Neural cell (in vitro differentiated cells): ENCODE measurements at places on chromosomes 3 and 15. TPM values are rescaled to one million over a fixed set of nuclear protein-coding genes. Genes with fewer than 3 reads are reported as not detected.

NKIRAS1 gene
- polyA plus RNA-seq, result 38.1 and 42.1 TPM in 2 replicates

TIGIT gene
- polyA plus RNA-seq, result 1.1 and 1.8 TPM in 2 replicates

HLTF gene
- polyA plus RNA-seq, result 108 and 164 TPM in 2 replicates

HTD2 gene
- 19.0 and 23.2 TPM in 2 replicates for polyA plus RNA-seq

DRD3 gene
- polyA plus RNA-seq, result 0.18 TPM in 1 of 2 replicates, not detected in the other

MYRIP gene
- polyA plus RNA-seq, result 0.64 and 0.76 TPM in 2 replicates

NR2E3 gene
- not detected in 2 replicates for polyA plus RNA-seq

HRG gene
- not detected in 2 replicates for polyA plus RNA-seq

PAQR9 gene
- polyA plus RNA-seq, result 0.24 and 0.28 TPM in 2 replicates

PPARG gene
- polyA plus RNA-seq, result 0.35 and 0.54 TPM in 2 replicates

AQP9 gene
- polyA plus RNA-seq, result not detected in 2 replicates

TF gene
- polyA plus RNA-seq, result 0.24 and 1.4 TPM in 2 replicates

PRICKLE2 gene
- 8.7 TPM in 2 replicates for polyA plus RNA-seq

AHSG gene
- 0.40 and 1.1 TPM in 2 replicates for polyA plus RNA-seq

GOLGA8R gene
- polyA plus RNA-seq, result 0.06 TPM in 1 of 2 replicates, not detected in the other

COPB2 gene
- 59.5 and 63.5 TPM in 2 replicates for polyA plus RNA-seq

MYO5C gene
- 0.44 and 0.77 TPM in 2 replicates for polyA plus RNA-seq

MST1R gene
- 2.0 and 4.2 TPM in 2 replicates for polyA plus RNA-seq
